NCI-H524 (cell line): ENCODE measurements at places on chromosomes 7 and 10.

- DNase-seq = no peak
Observed at GRCh38 chr7:148665221-148665620, 33.5 kb upstream of the CUL1 start.

DNA sequence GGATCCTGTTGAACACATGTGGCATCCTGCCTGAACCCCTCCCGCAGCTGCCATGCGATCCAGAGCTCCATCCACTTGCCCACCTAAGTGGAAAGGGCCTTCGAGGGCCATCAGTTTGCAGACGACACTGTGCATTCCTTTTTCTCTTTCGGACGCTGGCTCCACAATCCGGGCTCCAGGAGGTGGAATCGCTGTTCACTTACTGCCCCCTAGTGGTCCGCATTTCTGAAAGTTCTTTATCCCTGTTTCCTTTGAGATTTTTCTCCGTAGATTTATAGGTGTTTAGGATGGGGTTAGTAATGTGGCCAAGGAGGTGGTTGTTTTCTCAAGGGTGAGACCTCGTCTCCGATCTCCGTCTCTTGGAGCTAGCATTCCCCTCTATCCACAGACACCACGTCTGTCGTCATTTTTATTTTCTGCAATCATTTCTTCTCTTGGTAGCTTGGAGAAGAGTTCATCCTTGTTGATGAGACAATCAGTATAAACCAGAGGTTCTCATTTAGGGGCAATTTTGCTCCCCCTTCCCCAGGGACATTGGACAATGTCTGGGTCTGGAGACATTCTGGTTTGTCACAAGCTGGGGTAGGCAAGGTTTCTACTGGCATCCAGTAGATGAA lies 204.6 kb downstream of the ARHGAP21 start:
- DNase-seq = peak; percentile 3

DNA sequence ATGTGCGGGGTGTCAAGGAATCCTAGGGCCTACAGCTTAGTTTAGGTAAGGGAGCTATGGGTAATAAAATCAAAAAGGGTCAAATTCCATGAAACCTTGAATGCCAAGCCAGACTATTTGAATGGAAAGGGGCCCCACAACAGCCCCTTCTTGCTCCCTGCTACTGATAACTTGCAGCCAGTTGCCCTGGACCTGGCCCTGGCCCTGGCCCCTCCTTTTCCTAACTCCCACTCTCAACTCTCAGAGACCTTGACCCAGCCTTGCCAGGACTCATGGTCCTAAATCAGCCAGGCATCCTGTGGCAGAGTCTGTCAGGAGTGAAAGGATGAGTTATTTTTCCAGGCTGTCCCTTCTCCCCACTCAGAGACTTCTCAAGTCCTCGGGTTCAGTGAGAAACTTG lies 5.9 kb downstream of the KCNIP2 start:
- no peak for DNase-seq

DNA sequence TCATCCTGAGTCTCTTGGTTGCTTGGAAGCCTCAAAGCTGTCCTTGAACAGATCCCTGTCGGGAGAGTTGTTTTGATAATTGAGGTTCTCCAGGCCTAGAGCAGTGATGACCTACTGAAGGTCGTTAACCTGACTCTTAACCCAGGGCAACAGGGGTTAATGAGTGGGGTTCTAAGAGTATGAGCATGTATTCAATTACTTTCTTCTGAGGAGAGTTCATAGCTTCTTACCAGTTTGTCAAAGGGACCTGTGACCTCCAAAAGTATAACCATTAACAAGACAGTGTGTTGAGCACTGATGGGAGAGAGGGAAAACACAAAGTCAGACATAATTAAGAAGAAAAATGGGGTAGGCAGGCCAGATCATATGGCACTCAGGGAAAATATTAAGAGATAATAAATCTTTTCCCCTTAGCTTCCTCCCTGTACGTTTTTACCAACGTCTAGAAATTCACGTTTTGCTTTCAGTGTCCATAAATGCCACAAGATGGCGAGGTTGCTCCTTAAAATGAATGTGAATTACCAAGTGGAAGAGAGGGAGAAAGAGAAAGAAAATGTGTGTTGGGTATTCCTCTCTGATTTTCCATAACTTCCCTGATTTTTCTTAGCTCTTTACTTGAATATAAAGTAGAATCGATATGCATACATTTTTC lies 97.6 kb downstream of the SUGCT start:
- DNase-seq = peak; percentile 51

DNA sequence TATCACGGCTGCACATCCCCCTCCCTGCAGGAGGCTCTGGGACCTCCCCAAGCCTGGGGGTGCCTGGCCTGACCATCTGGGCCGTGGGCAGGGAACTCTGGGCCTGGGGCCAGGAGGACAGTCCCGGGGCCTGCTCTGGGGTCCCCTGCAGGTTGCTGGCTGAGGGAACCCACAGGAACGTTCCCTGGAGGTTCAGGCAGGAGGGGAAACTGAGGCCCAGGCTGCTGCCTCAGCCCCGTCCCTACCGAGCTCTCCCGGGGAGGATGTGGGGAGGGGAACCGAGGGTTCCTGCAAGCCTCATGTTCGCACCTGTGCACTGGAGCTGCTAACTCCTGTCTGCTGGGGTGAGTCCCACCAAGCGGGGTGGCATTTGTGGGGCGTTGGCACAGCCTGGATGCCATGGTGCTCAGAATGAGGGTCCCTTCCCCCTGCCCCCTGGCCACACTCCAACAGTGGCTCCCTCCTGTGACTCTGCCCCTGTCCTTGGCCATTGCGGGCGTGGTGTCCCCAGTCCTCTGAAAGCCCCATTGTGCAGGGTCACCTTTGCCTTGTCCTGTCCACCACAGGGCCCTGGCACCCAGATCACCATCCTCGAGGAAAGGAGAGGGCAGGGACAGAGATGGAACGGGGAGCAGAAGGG lies 9.4 kb downstream of the ELFN1 start:
- DNase-seq = no peak

DNA sequence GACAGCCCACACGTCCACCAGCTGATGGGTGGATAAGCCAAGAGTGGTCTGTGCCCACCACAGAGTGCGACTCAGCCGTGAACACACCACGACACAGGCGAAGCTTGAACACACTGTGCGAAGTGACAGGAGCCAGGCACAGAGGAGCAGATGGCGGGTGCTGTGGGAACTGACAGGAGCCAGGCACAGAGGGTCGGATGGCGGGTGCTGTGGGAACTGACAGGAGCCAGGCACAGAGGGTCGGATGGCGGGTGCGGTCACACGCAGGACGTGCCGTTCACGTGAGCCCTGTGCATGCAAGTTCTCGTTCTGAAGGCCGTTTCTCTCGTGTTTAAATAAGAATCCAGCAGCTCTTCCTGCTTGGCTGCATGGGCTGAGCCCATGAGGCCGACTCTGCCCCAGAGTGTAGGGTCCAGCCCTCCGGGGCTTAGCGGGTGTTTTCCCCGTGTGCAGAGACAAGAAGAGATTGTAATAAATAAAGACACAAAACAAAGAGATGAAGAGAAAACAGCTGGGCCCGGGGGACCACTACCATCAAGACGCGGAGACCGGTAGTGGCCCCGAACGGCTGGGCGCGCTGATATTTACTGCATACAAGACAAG lies 5.9 kb upstream of the ADAP1 start:
- DNase-seq = no peak

DNA sequence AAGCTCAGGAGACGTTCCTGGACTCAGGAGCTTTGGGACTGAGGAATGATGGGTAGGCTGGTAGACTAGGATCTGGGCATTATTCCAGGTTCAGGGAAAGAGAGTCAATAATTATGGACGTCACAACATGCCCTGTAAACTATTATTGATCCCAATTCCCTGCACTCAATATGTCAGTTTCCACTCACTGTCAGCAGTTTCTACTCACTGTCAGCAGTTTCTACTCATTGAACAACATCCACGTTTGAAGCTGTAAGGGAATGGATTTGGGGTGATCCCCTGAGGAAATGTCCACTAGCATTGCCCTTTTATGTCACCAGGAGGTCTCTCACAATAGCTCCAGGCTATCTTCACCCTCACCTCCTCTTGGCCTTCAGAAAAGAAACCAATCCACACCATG lies 1268.6 kb downstream of the TYW1 start:
- no peak for DNase-seq

DNA sequence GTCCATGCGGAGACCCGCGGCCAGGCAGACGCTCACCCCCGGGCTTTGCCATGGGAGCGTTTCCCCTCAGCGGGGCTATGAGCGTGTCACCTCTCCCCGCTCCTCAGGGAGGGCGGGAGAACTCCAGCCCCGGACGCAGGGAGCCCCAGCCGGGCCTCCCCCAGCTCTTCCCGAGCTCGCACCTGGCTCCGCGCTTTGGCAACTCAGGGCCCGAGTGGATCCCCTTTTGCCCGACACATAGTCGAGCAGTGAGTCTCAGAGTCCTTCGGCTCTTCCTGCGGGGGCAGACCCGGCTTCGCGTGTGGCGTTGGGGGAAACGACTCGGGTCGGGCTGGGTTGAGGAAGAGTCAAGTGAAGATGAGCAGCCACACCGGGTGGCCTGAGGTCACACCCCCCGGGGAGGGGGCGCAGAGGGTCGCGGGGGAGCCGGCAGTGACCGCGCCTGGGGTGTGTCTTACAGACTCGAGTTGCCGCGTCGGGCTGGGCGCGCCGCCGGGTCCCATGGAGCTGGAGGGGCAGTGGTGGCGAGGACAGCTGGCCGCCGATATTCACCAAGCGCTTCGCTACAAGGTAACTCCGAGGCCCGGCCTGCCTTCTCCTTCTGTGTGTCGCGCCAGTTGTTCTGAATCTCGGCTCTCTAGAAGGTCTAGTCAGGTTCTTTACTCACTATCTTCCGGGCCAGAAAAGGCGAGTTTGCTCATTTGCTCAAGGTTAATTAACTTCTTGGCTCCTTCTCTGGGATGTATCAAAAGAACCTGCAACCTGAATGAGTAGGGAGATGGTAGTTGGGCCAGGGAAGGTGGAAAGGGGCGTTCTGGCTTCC lies 721 bp downstream of the CCNJ start:
- peak; percentile 38 for DNase-seq

GRCh38 chr7:105907129-105907846 lies 30.9 kb upstream of the ATXN7L1 start:
- no peak for DNase-seq

GRCh38 chr7:147861058-147861716 lies 729.4 kb upstream of the C7orf33 start:
- DNase-seq = no peak

DNA sequence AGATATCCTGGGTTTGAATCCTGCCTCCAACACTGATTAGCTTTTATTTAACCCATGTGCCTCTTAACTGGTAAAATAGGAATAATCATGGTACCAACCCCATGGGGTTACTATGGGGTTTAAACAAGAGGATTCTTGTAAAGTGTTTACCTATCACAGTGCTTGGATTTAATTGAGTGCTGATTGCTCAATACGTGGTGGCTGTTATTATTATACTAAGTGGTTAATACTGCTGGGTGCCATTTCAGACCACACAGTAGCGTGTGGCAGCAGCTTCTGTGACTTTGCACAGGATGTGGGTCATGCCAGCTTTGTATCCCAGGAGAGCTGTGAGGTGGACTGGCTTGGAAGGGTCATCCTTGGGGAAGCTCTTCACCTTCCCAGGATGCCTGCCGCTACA lies 177.2 kb downstream of the SEC23IP start:
- DNase-seq = no peak

- DNase-seq = no peak
Observed at GRCh38 chr10:70477661-70478162, 855 bp upstream of the PALD1 start.

DNA sequence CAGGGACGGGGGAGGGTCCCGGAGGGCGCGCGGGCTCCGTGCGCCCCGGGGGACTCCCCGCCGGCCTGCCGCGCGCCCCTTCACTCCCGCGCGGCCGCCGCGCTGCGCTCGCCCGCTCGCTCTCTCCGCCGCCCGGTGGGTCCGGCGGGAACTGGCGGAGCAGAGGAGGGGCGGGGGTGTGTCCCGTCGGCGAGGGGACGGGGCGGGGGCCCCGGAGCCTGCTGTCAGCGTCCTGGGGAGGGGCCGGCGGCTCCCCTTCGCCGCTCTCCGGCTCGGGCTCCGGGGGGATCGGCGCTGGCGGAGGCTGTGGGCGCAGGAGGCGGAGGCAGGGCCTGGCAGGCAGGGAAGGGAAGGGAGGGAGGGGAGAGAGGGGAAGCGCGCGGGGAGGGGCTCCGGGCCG lies at the start of gene SH3PXD2A:
SH3PXD2A (minus strand) TSS at position 153 of the 400 bp plus-strand sequence. CDS start 310 bp downstream, outside the sequence.
- DNase-seq = no peak

DNA sequence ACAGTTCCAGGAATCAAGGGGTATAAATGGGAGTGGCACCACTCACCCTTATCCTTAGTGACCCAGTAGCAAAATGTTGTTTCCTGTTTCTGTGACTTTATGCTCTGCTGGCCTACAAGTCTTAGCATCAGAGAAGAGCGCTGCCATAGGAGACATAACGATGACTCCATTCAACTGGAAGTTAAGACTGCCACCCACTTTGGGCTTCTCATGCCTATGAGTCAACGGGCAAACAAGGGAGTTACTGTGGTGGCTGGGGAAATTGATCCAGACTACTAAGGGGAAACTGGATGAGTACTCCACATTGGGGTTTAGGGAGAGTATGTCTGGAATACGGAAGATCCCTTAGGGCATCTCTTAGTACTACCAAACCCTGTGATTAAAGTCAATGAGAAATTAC lies 40.6 kb upstream of the PIK3CG start:
- no peak for DNase-seq

DNA sequence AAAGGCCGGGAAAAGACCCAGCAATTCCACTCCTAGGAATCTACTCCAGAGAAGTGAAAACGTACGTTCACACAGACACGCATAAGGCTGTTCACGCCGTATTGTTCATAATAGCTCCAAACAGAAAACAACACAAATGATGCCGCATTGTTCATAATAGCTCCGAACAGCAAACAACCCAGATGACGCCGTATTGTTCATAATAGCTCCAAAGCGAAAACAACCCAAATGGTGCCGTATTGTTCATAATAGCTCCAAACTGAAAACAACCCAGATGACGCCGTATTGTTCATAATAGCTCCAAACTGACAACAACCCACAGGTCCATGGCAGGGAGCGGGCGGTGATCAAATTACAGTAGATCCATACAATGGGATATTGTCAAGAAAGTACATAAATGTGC lies 85.2 kb upstream of the DNAAF5 start:
- DNase-seq = peak; percentile 77

GRCh38 chr7:36023033-36023560 lies 130.0 kb upstream of the EEPD1 start:
- no peak for DNase-seq

DNA sequence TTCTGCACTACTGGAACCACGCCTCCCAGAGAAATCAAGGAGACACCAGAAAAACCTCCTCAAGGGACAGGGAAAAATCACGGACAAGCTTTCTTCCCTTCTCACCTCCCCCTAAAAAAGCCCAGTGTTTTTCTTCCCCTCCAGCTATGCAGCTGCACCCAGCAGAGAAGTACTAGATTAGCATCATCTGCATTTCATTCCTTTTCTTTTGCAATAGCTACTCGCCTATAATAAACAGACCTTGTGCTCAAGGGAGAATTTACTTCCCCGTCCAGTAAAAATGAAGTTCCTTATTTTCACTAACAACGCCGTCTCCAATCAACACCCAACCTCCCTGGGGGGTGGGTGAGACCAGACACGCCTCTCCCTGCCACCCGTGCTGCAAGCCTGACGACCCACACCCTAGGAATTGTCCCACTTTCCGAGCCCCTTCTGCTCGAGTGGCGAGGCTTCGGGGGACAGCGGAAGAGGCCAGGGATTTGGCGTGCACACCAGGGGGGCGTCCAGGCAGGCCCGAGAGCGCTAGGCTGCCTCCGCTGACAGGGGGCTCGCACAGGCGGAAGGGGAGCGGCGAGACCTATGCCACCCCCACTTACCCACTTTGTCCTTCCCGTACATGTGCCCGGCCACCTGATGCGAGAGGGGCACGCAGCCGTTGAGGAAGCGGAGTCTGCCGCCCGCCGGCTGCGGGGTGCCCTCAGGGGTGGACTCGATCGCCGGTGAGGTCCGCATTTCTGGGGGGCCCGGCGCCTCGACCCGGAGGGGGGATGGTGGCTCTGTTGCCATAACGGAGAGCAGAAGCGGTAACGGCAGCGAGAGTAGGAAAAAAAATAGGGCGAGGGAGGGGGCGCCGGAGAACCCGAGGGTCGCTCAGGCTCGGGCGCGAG lies 625 bp downstream of the IPMK start:
- no peak for DNase-seq
